Stomach (tissue), 19 donors: ENCODE measurements at places on chromosomes 3 and 15.

DNA sequence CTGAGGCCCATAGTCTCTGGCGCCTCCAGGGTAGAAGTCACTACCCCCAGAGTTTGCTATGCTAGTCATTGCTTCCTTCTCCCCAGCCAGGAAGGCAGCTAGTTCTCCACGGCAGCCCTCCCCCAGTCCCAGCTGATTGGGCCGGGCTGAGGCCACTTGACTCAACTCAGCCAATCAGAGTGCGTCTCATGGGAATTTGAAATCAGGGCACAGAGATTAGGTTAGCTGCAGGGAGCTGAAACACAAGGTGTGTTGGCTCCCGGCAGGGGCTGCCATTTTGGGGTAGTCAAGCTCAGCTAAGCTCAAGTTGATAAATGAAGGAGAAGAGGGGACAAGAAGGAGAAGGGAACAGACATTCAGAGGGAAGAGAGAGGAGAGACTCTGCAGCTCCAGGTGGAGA is 32.8 kb downstream of the LINGO1 start:
- peak; percentile 78 for DNase-seq

DNA sequence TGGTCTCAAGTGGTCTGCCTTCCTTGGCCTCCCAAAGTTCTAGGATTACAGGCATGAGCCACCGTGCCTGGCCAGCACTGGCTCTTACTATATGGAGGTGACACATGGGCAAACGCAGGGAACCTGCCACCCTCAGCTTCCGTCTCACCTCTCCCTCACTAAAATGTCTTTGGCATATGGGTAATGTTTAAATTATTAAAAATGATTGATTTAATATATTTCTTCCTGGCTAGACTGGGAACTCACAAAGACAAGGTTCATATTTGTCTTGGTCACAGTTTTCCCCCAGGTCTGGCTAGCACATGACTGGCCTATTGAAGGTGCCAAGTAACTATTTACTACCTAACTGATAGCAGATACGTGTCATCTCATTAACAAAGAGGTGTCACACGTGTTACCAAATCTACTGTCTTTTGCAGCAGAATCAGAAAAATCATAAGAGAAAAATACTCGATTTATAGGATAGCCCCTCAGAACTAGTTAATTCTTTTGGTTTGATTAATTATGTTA is 48.2 kb downstream of the SYNM start:
- DNase-seq, result no peak

DNA sequence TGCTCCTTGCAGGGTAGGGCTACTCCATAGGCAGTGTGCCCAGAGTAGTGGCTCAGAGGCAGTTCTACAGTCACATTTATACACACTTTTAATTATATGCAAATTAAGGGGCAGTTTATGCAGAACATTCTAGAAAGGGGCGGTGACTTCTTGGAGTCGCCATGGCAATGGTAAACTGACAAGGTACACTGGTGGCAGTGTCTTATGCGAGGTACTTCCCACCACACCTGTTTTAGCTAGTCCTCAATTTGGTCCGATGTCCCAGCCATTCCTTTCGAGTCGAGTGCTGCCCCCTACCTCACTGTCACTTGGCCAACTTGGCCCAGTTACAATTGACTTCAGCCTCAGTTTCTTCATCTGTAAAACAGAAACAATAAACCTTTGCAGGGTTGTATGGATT is 3.8 kb upstream of the IRAK2 start:
- no peak for DNase-seq

DNA sequence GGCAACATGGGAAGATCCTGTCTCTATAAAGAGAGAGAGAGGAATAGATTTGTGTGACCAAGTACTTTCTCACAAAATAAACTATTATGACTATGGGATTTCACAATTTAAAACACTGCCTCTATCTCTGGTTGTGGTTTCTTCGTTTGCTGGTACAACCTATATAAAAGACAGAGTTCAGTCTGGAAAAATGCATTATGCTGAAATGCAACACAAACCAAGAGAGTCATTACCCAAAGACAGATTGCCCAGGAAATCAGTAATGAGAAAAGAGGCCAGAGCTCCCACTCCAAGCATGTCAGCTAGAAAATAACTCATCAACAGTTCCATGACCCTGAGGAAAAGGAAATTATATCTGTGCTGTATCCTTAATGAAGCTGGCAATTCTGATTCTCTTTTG is 23.2 kb downstream of the GPR176 start:
- no peak for DNase-seq

DNA sequence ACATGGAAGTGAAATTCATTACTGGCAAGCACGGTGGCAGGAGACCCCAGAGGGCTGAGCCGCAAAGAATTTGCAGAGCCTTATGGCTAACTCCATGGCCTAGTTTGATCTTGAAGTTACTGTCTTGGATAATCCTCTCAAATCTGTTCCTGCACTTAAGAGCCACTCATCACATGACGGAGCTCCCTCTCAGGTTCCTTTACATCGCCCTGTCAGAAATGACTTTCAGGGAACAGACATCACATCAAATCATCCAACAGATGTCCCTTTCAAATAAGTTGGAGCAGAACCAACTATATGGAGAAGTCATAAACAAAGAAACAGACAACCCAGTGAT is 328.8 kb upstream of the THBS1 start:
- DNase-seq, result no peak

- DNase-seq, result no peak
Measured at GRCh38 chr3:150428562-150428961, 20.5 kb downstream of the TSC22D2 start.

DNA sequence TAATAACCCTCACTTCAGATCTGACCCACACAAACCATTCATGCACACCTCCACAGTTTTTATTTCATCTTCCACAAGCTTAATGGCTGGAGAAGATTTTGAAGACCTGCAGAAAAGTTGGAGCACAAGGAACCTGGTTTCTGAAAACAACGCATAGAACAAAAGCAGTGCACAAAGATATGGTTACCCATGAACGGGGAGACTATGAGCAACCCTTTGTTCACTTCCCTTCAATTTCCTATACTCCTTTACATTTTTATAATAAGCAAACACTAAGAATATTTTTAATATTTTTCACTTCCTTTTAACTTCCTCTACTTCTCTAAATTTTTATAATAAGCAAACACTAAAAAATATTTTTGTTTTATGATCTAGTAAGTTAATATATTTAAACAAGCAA is 103.5 kb upstream of the UBE2E2 start:
- DNase-seq, result no peak

- DNase-seq, result no peak
Measured at GRCh38 chr3:193948459-193948858, 187.5 kb upstream of the HES1 start.

DNA sequence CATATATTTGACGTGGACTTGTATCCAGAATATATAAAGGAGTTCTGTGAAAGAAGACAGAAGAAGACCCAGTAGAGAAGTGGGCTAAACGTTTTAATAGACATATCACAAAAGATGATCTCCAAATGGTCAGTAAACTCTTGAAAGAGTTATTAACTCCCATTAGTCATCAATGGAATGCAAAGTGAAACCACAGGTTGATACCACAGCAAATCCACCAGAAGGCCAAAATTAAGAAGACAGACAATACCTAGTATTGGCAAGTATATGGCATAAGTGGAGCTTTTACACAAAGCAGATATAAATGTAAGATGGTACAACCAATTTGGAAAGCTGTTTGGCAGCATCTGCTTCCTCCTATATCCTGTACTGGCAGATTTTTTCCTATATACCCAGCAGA is 6.0 kb downstream of the SPATA16 start:
- DNase-seq, result no peak

GRCh38 chr15:77608774-77609173 is 23.9 kb downstream of the LINGO1 start:
- no peak for DNase-seq

GRCh38 chr3:40939741-40940130 is 259.6 kb upstream of the CTNNB1 start:
- no peak for DNase-seq

DNA sequence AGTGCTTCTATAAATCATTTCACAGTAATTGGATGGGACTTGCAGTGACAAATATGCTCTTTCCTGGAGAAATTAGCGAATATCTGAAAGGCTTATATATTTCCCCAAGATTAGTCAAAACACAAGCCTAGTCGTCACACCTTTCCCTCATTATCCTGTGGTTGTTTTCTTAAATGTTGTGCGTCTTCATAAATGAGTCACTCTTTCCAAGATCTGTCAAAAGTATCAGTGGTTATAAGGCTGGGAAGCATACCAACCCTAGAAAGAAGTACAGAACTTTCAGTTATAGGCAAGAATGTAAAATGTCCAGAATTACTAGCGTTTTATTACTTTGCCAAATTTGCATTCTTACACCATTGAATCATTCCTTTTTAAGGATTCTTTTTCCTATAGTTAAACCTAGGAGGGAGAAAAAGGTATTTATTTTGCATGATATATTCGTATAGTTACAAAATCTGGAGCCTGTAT is 33.6 kb downstream of the TMEM212 start:
- DNase-seq, result no peak

DNA sequence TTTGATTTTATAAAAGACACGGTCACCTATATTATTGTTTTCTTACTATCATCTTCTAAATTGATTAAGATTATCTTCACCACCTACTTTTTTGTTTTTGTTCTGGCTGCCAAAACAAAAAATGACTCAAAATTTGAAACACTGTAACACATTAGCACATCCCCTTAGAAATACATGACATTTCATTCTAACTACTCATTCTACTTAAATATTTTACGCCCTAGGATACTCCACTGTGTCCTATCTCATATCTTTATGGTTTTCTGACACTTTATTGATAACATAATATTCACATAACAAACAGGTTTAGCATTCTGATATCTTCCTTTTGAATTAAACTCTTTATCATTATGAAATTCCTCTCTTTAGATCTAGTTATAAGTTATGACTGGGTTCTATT is 656.2 kb downstream of the GBE1 start:
- no peak for DNase-seq

DNA sequence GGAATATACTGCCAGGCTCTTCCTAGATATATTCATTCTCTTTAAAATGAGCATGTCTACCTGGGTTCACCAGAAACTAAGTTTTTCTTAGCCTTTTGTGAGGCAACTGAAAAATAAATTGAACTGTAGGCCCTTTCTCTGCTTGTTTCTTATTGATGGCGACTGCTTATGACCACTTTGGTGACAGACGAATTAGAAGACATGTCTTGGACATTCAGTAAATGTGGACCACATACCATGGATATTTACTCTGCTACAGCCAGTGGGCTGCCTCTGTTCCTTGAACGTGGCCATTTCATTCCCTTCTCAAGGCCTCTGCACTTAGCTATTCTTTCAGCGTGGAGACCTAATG is 603 bp upstream of the SELENOK start:
- DNase-seq, result no peak

DNA sequence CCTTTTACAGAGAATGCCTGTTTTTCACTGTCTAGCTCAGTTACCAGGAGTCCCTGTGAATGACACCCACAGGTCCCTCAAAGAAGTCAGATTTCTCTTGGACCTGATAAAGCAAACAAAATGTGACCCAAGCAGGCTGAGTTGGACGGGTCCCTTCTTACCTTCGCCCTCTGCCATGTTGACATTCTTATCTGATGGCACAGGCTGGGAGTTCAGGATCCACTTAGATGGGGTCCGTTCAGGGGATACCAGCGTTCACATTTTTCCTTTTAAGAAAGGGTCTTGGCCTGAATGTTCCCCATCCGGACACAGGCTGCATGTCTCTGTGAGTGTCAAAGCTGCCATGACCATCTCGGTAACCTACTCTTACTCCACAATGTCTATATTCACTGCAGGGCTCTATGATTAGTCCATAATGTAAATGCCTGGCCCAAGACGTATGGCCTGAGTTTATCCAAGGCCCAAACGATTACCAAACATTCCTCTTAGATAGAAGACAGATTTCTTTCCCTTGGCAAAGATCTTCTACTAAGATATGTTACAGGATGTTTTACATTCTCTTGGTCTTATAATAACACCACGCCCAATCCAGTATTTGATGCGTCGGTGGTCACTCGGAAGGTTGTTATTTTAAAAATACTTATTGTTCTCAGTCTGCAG is 179.1 kb downstream of the THSD4 start:
- DNase-seq, result no peak

GRCh38 chr3:15303728-15304127 is 28.7 kb downstream of the SH3BP5 start:
- DNase-seq, result no peak

- DNase-seq, result no peak
Measured at GRCh38 chr3:128226186-128226725, 73.0 kb downstream of the EEFSEC start.

GRCh38 chr3:172467170-172467824 is 19.0 kb upstream of the GHSR start:
- no peak for DNase-seq

DNA sequence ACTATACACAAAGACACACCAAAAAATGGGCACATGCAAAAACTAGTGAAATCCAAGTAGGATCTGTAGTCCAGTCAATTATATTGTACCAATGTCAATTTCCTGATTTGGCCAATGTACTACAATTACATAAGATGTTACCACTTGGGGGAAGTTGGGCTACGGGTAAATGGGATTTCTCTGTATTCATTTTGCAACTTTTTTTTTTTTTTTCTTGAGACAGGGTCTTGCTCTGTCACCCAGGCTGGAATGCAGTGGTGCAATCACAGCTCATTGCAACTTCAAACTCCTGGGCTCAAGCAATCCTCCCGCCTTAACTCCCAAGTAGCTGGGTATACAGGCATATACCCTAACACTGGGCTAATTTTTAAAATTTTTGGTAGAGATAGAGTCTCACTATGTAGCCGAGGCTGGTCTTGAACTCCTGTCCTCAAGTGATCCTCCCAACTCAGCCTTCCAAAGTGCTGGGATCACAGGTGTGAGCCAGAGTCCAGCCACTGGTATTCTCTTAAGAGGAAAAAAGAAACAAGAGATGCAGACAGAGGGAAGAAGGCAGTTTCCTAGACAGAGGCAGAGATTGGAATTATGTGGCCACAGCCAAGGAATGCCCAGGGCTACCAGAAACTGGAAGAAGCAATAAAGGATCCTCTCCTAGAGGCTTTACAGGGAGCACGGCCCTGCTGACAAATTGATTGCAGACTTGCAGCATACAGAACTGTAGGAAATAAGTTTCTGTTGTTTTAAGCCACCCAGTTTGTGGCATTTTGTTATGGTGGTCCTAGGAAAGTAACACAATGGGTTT is 33.3 kb downstream of the TFDP2 start:
- DNase-seq, result no peak

DNA sequence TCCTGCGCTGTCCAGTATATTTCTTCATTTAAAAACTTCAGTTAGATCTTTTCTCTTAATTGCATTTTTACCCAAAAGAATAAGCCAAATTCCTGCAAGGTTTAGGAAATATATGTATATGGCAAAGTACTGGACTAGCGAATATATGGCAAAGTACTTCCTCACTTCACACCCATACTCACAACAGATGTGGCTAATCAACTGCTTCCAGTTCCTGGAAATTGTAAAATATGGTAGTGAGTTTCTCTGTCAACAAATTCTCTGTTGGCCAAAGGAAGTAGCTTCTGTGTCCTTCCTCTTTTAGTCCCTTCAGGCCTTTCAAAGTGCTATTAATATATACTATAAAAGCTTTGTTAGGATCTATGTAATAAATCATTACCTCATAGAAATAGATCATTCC is 22.0 kb downstream of the GPR15 start:
- DNase-seq, result no peak
